Airway epithelial cell (primary cell): ENCODE measurements at places on chromosomes 2 and 18. TPM values are rescaled to one million over a fixed set of nuclear protein-coding genes. Genes with fewer than 3 reads are reported as not detected.

The RAB6C gene
- not detected in 2 replicates for total RNA-seq

The CYP27C1 gene
- total RNA-seq: 1.1 and 1.7 TPM in 2 replicates

The RND3 gene
- 45.8 and 50.6 TPM in 2 replicates for total RNA-seq

The SLC30A3 gene
- not detected in 2 replicates for total RNA-seq

The OTOS gene
- not detected in 2 replicates for total RNA-seq

The IRS1 gene
- 27.2 and 43.3 TPM in 2 replicates for total RNA-seq

The TRAPPC8 gene
- total RNA-seq: 12.3 and 17.6 TPM in 2 replicates

The ZNF396 gene
- 0.19 and 0.71 TPM in 2 replicates for total RNA-seq

The UPP2 gene
- not detected in 2 replicates for total RNA-seq

The CERKL gene
- total RNA-seq: not detected in 2 replicates

The SEH1L gene
- total RNA-seq: 28.1 and 36.0 TPM in 2 replicates

The MROH2A gene
- not detected in 2 replicates for total RNA-seq

The UGT1A1 gene
- 0.28 and 1.2 TPM in 2 replicates for total RNA-seq

The MEIS1 gene
- total RNA-seq: 14.6 and 21.7 TPM in 2 replicates

The CYTIP gene
- total RNA-seq: not detected in 2 replicates

The SF3B1 gene
- 100.0 and 102 TPM in 2 replicates for total RNA-seq

The RNF125 gene
- total RNA-seq: 0.14 and 1.3 TPM in 2 replicates

The ZBTB7C gene
- total RNA-seq: 2.6 and 3.5 TPM in 2 replicates

The C2orf66 gene
- total RNA-seq: 0.09 and 0.56 TPM in 2 replicates

The SLC35F6 gene
- total RNA-seq: 22.5 and 43.9 TPM in 2 replicates

The ALPG gene
- total RNA-seq: not detected in 2 replicates

The ANKRD30BL gene
- not detected in 2 replicates for total RNA-seq

The HOXD3 gene
- total RNA-seq: not detected in 2 replicates

The IL36A gene
- not detected in 2 replicates for total RNA-seq

The CYP1B1 gene
- total RNA-seq: 53.8 and 56.9 TPM in 2 replicates

The ANKRD44 gene
- total RNA-seq: 1.3 and 1.5 TPM in 2 replicates

The ABCG8 gene
- total RNA-seq: not detected in 2 replicates

The RFTN2 gene
- not detected in 2 replicates for total RNA-seq
